ENCODE measurements at places on chromosomes 16 and 17. TPM values are rescaled to one million over a fixed set of nuclear protein-coding genes. Genes with fewer than 3 reads are reported as not detected.

NAGPA gene
- 5.9 TPM for total RNA-seq

PPP1R27 gene
- total RNA-seq: not detected

UNC13D gene
- 9.7 TPM for total RNA-seq

ZNF785 gene
- total RNA-seq: 8.3 TPM

PHOSPHO1 gene
- total RNA-seq: not detected

FHOD1 gene
- 22.7 TPM for total RNA-seq

CIBAR2 gene
- total RNA-seq: not detected

KRT15 gene
- total RNA-seq: not detected

UNC45B gene
- total RNA-seq: not detected

SLC35G6 gene
- not detected for total RNA-seq

TBC1D3E gene
- total RNA-seq: not detected

KCNJ2 gene
- total RNA-seq: 1.3 TPM

SPATA32 gene
- total RNA-seq: not detected

CDT1 gene
- total RNA-seq: not detected

SLC5A10 gene
- not detected for total RNA-seq

UMOD gene
- not detected for total RNA-seq

PLSCR3 gene
- total RNA-seq: 16.0 TPM

PLA2G10 gene
- not detected for total RNA-seq

TSNAXIP1 gene
- total RNA-seq: 1.5 TPM

SLC47A2 gene
- not detected for total RNA-seq

CLEC19A gene
- total RNA-seq: not detected

PRSS33 gene
- total RNA-seq: not detected

GSDMA gene
- not detected for total RNA-seq

TBC1D3D gene
- total RNA-seq: not detected

EDC4 gene
- total RNA-seq: 27.4 TPM

APOH gene
- not detected for total RNA-seq

TEKT3 gene
- 0.51 TPM for total RNA-seq

KCNJ18 gene
- not detected for total RNA-seq

LITAFD gene
- not detected for total RNA-seq

RGS11 gene
- total RNA-seq: 16.1 TPM

OTOP3 gene
- not detected for total RNA-seq

PYDC1 gene
- total RNA-seq: not detected

TBX6 gene
- total RNA-seq: not detected
